ENCODE measurements at places on chromosomes 5 and 9. TPM values are rescaled to one million over a fixed set of nuclear protein-coding genes. Genes with fewer than 3 reads are reported as not detected.

TTC16 gene
- total RNA-seq: not detected

ZNF454 gene
- 0.40 TPM for total RNA-seq

ABCA2 gene
- 10.6 TPM for total RNA-seq

OR1L4 gene
- not detected for total RNA-seq

RC3H2 gene
- 24.6 TPM for total RNA-seq

SLC6A19 gene
- total RNA-seq: not detected

PCDHB13 gene
- 2.0 TPM for total RNA-seq
